ENCODE measurements at places on chromosomes 11 and 22. TPM values are rescaled to one million over a fixed set of nuclear protein-coding genes. Genes with fewer than 3 reads are reported as not detected.

DNA sequence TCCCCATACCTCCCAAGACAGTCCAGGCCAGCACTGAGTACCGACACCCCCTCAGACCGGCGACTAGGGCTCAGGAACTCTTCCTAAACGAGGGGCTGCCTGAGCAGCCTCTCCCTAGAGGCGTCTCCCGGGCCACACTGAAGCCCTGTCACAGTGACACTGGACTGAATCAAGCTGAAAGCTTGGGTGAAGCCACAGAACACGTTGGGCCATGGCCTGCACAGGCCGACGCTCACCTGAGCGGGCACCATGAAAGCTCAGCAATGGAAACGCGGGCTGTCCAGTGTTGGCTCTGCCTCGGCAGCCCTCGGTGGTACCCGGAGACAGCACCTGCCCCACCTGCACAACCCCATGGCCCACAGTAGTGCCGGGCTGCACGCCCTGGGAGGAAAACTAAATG is 42.7 kb upstream of the MOB2 start:
- DNase-seq = no peak

- peak; percentile 52 for DNase-seq
Measured at GRCh38 chr22:49367041-49367697, 460.5 kb downstream of the BRD1 start.

- DNase-seq = no peak
Measured at GRCh38 chr11:17472467-17472866, 4.2 kb downstream of the ABCC8 start.

DNA sequence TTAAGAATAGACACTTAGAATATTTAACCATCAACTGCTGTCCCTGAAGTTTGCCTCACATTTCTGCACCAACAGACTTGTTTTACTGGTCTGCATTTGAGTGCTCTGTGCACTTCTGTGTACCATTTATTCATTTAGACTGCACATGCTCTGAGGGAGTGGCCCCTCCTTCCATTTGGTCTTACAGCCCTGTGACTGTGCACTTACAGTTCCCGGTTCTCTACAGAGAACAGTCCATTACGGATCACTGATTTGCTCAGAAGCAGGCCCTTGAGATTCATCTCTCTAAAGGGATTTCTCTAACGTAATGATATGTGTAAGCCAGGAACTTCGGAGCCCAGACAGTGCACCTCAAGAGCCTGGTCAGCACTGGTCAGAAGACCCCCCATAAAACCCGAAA is 247.3 kb upstream of the BLID start:
- DNase-seq = no peak

DNA sequence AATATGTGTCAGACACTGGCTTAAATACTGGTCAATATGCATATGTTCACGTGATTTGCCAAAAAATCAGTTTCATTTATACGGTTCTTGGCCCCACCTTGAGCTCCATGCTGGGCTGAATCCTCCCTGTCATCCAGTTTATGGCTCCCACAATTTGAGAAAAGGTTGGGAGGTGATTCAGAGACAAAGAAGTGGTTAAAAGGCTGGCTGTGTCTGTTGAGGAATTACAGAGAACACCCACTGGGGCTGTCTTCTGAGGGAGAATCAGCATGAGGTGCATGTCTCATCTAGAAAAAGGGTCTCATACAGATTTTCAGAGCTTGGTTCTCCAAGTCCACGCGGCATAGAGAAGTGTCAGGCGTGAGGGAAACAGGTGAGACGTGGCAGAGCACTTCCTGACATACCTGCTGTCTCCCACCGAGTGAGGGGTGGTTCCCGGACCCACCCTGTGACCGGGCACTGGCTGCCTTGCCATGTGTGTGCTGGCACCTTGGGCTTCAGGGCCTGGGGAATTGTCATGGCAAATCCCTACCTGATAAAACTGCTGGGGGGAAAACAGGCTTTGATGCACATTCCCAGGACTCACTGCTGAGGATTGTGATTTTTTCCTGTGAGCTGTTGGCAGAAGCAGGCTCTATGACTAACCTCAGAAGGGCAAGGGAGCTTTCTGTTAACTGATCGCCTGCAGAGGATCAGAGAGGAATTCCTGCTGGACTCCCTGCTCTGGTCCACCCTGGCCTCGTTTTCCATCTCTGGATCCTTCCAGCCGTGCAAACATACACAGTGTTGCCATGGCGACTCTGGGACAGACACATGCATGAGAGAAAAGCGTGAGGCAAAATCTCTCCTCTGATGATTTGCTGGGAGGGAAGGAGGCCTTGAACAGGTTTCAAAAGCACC is 223.6 kb downstream of the ADAMTS15 start:
- DNase-seq = no peak

GRCh38 chr22:49587987-49588386 is 239.7 kb downstream of the BRD1 start:
- DNase-seq = no peak

GRCh38 chr11:109088086-109088485 is 333.9 kb upstream of the C11orf87 start:
- DNase-seq = no peak

DNA sequence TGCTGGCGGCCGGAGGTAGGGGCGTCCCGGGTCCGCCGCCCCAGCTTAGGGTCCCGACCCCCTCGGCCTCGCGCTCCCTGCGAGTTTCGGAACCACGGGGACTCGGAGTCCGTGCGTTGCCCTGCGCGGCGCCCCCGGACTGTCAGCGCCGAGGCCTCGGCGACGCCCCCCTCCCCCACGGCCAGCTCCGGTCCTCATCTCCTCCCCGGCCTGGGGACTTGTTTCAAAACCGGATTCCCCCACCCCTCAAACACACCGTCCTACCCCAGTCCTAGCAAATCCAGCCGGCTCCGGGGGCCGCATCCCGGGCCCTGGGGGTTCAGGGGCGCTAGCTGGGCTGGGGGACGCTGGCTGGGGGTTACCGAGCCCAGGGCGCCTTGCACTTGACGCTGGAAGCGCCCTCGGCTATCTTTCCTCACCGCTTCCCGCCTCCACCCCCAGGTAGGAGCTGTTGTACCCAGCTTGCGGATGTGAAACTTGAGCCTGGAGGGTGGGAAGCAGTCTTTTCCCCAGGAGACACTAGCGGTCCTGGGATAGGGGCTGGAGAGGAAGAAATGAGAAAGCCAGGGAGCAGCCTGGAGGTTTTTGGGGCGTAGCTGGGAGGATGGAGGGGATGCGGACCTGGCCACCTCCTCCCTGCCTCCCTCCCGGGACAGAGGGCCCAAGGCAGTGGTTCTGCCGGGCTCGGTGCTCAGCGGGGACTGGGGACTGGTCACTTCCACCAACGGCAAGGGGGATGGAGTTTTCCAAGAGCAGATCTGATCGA is 550 bp downstream of the FBLN1 start:
- no peak for DNase-seq

- DNase-seq = peak; percentile 85
Measured at GRCh38 chr22:44455151-44455962, 42.7 kb downstream of the RTL6 start.

- DNase-seq = no peak
Measured at GRCh38 chr11:103661185-103661584, 375.3 kb upstream of the DDI1 start.

GRCh38 chr11:10291801-10292638 is 2.0 kb downstream of the SBF2 start:
- DNase-seq = no peak

GRCh38 chr11:83971063-83971462 is 684.9 kb upstream of the CCDC90B start:
- DNase-seq = no peak

DNA sequence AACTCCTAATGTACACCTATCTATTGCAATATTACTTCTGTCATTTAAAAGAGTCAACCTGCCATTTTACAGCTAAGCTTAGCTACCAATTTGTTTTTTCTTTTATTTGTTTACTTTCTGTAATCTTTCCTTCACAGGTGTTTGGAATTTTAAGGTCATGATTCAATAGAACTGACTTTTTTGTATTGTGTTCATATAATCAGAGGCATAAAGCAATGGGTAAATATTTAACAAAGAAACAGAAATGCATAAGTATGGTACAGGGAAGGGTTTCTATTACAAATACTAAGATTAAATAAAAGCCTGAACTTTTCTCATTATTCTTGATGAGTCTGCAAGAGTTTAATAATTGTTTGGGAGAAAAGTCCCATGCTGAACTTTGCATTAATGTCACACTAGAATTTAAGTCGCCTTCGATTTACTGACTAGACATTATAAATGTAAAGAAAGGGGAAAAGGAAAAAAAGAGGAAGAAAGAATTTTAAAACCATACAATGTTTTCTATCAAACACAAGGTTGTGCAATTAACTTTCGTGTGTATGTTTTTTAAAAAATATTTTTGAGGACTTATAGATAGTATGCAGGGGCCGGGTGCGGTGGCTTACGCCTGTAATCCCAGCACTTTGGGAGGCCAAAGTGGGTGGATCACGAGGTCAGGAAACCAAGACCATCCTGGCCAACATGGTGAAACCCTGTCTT is 35.0 kb upstream of the HIPK3 start:
- no peak for DNase-seq

- DNase-seq = no peak
Measured at GRCh38 chr11:2110521-2110920, 28.7 kb downstream of the IGF2 start.

DNA sequence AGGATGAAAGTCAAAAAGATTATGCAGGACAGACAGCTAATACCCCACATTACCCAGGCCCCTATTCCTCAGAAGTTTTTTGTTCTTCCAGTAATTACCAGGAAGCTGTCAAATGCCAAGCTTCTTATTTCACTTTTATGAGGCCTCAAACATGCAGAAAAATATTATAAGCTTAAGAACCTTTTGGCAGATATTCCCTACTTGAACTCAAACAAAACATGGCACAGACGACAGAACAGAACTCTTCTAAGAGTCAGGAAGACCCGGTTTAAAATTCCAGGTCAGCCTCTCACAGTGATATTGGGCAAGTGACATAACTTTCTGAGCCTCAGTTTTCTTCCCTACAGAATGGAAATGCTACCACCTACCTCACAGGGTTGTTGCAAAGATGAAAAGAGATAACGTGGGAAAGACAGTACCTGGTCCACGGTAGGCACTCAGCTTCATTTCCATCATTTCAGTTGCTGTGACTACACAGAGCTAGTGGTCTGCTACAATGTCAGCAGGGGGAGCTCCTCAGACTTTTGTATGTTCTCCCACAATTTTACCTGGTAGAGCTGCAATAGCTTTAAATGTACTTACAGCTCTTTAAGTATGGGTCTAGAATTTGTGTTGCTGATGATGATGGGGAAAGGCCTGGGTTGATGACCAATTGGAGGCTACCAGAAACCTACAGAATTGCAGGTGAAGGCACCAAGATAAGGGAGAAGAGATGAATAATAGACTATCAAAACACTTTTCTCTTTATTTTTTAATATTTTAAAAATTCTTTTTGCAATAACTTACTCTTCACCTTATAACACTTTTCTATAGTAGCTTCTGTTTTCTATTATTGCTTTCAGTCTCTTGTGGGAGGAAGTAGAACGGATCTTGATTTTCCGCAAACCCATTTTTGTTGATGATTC is 98.3 kb upstream of the CHRM4 start:
- DNase-seq = no peak

The PRODH gene
- 109 TPM for total RNA-seq

The IFITM10 gene
- 13.7 TPM for total RNA-seq

The OR56A4 gene
- 0.11 TPM for total RNA-seq

The OR52D1 gene
- total RNA-seq = not detected

The BACE1-AS gene
- total RNA-seq = 5.8 TPM

The KCNK7 gene
- total RNA-seq = 192 TPM

The C22orf42 gene
- total RNA-seq = not detected

The CALCA gene
- not detected for total RNA-seq

The BRD1 gene
- 103 TPM for total RNA-seq

The MPPED1 gene
- 0.80 TPM for total RNA-seq

The MCAM gene
- total RNA-seq = 185 TPM

The SLC22A25 gene
- total RNA-seq = not detected

The OR5W2 gene
- not detected for total RNA-seq

Measured in lower leg skin (tissue), 4 donors.